Amniotic stem cell (primary cell): ENCODE measurements at places on chromosomes 11 and 22.

- no peak for DNase-seq
Observed at GRCh38 chr22:46674906-46675305, 54.7 kb downstream of the GRAMD4 start.

- DNase-seq = no peak
Observed at GRCh38 chr11:1260023-1260501, 37.2 kb downstream of the MUC5B start.

DNA sequence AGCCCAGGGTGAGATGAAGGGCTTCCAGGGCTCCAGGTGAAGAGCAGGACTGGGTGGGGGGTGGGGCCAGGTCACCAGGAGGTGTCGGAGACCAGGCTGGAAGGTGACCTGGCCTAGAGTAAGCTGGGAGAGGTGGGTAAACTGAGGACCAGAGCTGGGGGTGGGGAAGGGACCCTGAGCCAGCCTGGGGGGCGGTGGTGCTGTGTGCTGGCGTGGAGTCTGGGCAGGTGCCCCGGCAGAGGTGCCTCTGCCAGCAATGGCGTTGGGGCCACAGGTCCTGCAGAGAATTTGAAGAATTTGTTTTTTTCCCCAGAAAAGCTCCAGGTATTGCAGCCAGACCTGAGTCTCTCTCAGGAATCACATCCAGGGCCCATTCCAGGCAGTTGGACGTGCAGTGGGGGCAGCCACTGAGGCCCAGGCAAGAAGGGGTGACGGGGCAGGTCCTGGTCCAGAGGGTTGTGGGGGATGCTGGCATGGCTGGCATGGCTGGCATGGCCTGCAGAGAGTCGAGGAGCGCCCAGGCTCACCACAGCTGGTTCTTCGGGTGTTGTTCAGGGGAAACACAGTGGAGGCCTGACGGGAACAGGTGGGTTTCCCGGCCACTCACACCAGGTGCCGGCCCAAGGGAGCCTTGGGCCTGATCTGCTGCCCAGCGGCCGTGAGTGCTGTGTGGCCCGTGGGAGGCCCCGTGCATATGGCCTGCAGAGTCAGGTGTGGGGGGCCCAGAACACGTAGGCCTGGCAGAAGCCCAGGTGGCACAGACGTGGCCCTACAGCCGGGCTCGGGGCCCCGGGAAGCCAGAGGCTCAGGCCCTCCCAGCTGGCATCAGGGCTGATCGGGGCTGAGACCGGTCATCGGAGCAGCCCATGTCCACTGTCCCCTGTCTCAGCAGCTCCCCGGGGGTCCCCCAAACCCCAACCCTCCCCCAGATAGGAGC lies 6.4 kb upstream of the MUC6 start:
- DNase-seq = no peak

GRCh38 chr11:118918128-118918685 lies 7.5 kb downstream of the BCL9L start:
- DNase-seq = peak; percentile 52

DNA sequence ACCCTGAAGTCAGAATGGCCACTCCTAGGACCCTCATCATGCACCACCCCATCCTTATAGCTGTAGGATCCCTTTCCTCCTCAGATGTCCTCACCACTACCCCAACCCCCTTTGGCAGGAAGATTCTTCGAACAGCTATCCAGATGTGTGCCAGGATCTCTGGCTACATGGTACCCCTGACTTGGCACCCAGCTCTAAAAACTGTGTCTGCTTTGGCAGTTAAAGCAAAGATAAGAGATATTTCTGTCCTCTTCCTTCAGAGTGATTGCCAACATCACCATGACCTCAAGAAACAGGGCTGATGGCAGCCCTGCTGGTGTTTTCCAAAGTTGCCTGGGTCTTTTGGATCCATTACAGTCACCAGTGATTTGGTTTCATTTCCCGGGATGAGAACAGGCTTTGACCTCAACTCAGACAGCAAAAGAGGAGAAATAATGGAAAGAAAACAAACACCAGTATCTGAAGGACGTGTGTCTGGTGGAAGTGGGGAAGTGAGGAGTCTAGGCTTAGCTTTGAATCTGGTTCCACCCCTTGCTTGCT lies 4.3 kb upstream of the NRIP3 start:
- DNase-seq = no peak

GRCh38 chr11:133826866-133827265 lies 18.4 kb downstream of the SPATA19 start:
- no peak for DNase-seq

DNA sequence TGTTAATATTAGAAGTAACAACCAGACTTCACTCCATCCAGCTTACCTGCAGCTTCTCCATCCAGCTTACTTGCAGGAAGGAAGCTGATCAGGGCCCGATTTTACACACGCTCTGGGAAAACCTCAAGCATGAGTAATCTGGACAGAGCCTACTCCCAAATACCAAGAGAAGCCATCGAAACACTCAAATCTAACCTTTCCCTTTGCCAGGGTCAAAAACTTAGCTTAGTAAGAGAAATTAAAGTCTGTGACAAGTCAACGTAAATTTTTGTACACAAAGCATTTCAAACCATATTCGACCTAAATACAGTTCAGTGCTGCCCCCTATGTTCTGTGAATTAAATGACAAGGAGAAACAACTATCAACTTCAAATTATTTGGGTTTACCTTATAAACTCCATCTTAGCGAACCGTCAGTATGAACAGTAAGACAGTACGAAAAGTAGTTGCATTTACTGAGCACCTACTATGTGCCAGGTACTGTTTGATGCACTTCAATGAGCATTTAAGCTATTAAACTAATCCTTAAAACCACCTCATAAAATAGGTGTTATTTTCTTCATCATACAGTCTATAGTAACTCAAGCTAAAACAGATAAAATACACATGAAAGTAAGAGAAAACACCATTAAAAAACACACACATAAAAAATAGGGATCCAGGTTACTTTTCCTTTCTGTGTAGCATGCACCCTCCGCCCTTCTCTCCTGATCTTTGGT lies 36.9 kb downstream of the ARFGAP3 start:
- peak; percentile 59 for DNase-seq

- DNase-seq = no peak
Observed at GRCh38 chr22:31223786-31224191, 11.7 kb downstream of the LIMK2 start.

DNA sequence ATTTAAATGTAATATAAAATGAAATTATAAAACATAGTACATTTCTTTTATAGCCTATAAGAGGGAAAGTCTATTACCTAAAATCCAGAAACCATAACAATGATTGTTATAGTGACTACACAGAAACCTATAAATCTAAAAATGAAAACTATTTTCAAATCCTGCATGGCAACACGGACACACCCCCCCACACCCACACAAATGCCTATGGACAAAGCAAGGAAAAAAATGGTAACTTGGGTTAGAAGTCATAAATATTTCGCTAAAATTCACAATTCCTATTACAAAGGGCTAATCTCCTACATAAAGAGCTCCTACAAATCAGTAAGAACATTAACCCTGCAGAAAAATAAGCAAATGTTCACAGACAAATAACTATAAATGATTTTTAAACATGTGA lies 56.4 kb downstream of the GAB2 start:
- no peak for DNase-seq

- DNase-seq = no peak
Observed at GRCh38 chr22:21055880-21056319, 10.2 kb downstream of the LRRC74B start.

DNA sequence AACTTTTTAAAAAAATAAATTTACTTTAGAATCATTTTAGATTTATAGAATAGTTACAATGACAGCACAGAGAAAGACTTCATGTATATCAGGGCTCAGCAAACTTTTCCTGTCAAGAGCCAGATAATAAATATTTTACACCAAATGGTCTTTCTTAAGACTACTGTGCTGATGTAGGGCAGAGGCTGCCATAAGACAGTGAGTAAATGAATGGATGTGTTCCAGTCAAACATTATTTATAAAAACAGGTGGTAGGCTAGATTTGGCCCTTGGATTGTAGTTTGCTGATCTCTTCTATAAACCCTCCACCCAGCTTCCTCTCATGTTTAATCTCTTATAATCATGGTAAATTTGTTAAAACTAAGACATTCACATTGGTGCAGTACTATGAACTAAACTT lies 33.0 kb downstream of the CECR2 start:
- DNase-seq = no peak

- DNase-seq = no peak
Observed at GRCh38 chr11:1747753-1748635, 2.4 kb downstream of the IFITM10 start.

- no peak for DNase-seq
Observed at GRCh38 chr22:20979243-20979809, 2.8 kb upstream of the LZTR1 start.

DNA sequence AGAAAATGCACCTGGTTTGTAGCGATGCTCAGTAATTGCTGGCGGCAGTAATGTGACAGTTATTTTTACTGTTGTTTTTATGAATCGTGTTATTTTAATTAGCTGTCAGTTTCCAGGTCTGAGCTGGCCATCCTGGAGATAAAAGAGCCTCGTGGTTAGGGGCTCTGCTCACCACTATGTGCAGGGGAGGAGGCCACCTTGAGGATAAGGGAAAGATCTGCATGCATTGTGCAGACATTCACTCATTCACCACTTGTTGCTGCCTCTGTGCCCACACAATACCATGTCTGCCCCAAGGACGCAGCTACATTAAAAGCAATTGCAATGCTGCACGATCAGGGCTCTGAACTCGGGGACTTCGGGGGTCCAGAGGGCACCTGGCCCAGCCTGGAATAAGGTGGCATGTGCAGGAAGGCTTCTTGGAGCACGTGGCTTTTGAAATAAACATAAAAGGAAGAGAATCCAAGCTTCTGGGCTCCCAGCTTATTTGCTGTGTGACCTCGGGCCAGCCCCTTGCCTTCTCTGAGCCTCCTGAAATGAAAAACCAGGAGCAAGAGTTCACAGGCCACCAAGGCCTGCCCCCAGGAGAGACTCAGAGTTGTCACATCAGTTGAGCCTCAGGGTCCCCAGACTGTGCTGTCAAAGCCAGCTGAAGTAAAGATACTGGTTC lies 44.7 kb upstream of the SHISAL1 start:
- no peak for DNase-seq

- no peak for DNase-seq
Observed at GRCh38 chr22:17692841-17693240, 54.3 kb downstream of the BCL2L13 start.

GRCh38 chr22:26770624-26771023 lies 113.2 kb downstream of the MIAT start:
- no peak for DNase-seq

DNA sequence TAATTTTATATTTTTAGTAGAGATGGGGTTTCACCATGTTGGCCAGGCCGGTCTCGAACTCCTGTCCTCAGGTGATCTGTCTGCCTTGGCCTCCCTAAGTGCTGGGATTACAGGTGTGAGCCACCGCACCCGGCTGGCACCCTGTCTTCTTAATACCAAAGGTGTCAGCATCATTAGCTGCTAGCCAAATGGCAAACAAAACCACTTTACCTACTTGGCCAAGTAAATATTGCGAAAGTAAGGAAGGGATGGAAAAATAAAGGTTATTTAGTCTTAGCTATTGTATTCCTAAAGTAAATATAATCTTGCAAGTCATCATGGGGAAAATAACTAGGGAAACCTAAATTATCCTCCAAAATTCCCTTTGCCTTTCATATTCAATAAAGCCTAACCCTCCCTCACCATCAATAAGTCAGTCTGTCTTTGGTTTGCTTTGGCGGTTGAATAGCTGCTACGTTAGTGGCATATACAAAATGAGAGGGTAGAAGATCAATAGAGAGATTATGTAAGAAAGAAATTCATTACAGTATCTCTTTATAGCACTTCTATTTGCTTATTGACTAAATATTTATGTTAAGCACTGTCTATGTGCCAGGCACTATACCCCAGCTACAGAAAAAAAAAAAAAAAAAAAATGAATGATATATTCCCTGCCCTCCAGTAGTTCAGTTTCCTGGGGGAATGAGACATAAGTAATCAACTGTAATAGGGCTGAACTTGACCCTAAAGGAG lies 40.2 kb upstream of the CFAP300 start:
- no peak for DNase-seq

- no peak for DNase-seq
Observed at GRCh38 chr11:96091476-96091875, 167.6 kb upstream of the MTMR2 start.

- DNase-seq = no peak
Observed at GRCh38 chr11:705646-706438, at the start of gene EPS8L2. Gene EPS8L2 (plus strand): TSS chr11:706231. CDS start chr11:709408, 3,177 bp downstream.

DNA sequence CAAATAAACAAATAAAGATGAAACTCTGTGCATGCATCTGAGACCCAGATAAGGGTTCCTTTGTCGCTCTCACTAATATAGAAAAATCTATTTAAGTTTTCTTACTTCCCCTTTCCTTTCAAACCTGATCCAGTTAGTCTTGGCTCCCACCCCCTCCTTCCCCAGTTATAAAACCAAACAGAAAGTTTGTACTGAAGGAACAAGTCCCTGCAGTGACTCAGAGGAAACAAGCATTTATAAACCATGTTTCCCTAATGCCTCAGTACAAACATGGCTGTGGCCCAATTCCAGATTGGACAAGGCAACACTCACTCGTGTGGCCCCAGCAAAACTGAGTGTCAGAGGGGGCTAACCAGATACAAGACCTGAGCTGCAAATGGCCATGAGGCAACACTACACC lies 65.5 kb upstream of the ARHGAP20 start:
- DNase-seq = no peak

DNA sequence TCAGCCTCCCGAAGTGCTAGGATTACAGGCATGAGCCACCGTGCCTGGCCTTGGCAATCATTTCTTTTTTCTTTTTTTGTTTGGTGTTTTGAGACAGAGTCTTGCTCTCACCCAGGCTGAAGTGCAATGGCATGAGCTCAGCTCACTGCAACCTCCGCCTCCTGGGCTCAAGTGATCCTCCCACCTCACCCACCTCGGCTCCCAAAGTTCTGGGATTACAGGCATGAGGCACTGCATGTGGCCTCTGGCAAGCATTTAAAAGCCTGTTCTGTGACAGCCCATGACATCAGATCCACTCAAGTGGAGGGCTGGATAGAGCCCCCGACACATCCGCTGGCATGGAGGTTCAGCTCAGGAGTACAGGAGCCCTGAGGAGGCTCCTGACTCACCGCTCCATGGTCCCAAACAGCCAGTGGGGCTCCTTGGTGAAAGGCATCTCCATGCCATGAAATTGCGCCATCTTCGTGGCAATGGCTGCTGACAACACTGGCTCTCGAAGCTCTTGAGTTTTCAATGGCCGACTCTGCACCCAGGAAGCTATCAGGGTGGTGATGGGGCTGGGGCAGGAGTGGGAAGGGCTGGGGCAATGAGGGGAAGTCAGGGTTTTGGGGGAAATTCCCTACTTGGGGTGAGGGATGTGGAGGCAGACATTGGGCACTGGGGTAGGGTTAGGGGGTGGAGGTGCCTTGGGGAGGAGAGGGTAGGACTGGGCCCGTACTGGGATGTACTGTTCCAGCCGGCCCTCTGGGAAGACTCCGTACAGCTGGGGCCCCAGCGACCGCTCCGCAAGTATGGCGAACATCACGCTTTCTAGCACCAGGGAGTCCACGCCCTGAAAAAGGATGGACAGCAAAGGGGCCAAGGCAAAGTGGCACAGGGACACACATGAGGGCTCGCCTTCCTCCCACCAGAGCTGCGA lies 1.4 kb downstream of the CHKB start:
- DNase-seq = no peak

DNA sequence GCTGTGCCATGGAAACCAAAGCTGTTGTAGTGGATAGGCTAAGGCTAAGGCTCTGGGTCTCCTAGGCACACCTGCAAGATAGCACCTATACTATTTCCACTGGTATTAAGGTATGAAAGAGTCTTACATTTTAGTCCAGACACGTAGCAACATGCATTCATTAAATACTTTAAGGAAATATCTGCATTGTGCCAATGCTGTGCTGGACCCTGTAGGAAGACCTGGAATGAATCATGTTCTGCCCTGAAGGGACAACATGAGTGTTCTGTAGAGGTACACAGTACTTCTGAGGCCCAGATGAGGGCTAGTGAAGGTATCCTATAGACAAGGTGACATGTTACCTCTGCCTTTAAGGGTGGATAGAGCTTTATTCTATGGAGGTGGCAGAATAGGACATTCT lies 35.2 kb upstream of the RRM1 start:
- no peak for DNase-seq
